Activated CD4-positive, alpha-beta T cell treated with anti-CD3 and anti-CD28 coated beads for 24 hours (primary cell): ENCODE measurements at places on chromosomes 5 and 9.

DNA sequence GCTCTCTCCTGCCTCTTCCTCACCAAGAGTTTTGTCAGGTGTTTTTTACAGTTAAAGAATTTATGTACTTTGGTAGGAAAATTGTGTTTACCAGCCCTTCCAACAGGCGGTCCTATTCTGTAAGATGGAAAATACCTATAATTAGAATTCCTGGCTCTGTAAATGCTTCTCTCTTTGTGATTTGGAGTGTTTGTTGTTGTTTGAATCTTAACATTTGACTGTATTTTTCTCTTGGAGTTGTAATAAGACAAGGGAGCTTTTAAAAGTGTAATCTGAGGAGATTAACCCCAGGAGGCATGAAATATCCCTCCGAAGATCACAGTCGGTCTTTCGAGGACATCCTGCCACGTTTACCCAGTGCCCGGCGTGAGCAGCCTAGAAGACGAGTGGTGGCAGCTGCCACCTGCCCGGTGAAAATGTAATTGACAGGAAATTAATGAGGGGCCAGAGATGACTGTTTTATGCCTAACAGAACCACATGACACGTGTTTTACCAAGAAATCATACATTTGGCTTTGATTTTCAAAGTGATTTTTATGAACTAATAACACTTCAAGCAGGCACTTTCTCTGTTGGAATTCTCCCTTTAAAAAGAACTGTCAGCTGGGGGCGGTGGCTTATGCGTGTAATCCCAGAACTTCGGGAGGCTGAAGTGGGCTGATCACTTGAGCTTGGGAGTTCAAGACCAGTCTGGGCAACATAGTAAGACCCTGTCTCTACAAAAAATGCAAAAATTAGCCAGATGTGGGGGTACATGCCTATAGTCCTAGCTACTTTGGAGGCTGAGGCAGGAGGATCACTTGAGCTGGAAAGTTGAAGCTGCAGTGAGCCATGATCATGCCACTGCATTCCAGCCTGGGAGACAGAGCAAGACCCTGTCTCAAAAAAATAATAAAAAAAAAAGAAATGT lies 20.0 kb downstream of the ANKRD33B start:
- DNase-seq: no peak

GRCh38 chr5:136506131-136506530 lies 140.8 kb upstream of the TRPC7 start:
- DNase-seq: no peak

DNA sequence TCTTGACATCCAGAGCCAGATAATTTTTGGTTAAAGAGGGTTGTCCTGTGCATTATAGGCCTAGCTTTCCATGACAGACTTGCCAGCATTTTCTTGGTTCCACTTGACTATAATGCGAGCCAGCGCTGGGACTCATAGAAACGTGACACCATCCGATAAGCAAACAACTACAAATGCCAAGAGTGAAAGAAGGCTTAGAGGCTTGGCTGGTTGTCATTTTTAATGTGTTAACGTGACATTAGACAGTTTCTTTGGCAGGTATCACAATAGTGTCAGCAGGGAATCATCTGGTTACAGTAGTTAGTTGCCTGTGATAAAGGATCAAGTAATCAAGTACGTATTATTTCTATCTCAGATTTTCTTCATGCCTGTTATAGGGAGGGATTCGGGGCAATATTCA lies 20.0 kb upstream of the LIFR start:
- no peak for DNase-seq

DNA sequence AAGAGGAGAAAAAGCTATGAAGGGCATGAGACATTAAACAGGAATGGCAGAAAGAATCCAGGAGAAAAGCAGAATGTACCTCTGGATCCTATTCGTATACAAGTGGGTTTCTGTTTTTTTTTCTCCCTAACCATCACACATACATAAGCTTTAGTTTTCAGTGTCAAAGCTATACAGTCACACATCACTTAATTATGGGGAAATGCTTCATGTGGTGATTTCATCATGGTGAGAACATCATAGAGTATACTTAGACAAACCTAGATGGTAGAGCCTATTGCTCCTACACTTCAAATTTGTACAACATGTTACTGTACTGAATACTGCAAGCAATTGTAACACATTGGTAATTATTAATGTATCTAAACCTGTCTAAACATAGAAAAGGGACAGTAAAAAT lies 290.6 kb downstream of the AOPEP start:
- DNase-seq: no peak

DNA sequence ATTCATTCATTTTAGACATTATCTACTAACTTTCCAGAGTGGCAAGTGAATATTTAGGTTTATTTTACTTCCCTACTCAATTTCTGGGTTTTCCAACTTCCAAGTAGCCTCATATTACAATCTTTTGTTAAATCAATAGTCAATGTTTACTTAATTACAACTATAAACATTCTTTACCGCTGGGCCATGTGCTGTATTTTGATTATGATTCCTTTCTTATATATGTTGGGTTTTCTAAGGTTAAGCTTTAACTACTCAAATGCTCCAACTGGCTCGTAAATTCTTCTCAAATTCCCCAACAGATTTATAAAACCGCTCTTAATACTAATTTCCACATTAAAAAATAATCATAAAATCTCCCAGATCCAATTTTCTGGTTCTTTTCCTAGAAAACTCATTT lies 110.1 kb upstream of the ABCA1 start:
- DNase-seq: no peak

DNA sequence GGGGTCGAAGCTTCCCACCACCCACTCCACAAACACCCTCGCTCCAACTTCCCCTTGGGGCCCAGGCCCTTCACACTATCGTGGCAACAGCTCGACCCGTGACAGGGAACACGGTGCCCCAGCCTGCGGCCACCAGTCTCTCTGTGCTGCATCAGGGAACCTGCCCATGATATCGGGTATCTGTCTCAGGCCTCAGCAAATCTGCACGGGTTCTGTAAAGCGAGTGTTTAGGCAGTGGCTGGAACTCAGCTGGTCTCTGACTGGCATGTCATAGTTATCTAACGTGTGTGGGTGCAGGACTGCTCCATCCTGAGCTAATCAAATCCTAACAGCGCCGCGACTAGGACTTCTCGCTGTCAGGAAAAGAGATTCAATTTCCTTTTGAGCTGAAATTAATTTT lies 42.9 kb downstream of the DBH start:
- DNase-seq: no peak

DNA sequence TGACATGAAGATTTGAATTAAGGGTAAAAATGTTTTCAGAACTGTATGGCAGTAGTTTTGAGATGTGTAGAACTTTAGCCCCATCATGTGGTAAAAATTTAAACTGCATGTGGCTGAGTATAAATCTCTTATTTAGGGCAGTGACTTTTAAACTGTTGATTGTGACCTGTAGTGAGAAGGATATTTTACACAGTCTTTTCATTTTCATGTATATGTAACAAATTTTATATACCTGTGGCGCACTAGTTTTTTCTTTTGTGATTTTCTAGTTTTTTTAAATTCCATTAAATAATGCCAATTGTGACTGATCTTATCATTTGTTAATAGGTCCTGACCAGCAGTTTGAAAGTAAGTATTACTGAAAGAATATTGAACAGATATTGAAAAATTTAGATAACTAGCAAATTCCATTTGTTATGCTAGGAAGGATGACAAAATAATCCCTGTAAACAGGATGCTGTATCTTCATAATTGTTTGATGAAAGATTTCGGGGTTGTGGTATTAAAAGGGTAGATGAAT lies 47.2 kb downstream of the GPBP1 start:
- DNase-seq: peak; percentile 48

DNA sequence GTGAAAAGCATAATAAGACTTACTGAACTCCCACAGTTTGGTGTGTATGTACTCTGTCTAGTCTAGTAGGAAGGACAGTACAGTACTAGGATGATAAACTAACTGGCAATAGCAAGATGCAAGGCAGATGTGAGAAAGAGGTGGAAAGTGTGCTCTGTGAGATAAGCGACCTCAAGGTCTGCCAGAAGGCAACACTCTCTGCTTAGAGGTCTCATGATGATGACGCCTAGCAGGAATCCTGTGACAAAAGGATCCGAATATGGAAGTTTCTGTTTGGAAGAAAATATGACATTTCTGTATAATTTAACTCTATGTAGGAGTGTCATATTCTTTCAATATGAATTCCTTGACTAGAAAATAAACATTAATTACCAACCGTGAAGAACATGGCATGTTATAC lies 112.2 kb downstream of the PLPPR1 start:
- no peak for DNase-seq

- no peak for DNase-seq
These were observed 356.8 kb upstream of the DMAC1 start for GRCh38 chr9:8156346-8156745.

DNA sequence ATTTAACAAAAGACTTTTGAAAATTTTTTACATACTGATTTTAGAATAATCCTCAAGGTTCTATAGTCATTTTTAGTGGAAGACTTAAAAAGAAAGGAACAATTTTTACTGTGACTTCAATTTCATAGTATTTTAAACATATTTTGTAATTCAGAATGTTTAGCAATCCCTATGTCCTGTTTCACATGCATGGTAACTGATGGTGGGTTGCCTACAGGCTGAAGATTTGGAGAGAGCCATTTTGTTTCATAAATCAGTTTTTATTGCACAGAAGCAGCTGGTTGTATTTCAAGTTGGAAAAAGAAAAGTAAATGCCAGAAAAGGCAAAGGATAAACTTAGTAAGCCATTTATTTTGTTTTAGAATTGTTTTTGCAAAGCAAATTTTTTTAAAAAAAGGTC lies 24.0 kb downstream of the STARD4 start:
- DNase-seq: no peak

- no peak for DNase-seq
These were observed 294.8 kb downstream of the AOPEP start for GRCh38 chr9:95021166-95021886.

DNA sequence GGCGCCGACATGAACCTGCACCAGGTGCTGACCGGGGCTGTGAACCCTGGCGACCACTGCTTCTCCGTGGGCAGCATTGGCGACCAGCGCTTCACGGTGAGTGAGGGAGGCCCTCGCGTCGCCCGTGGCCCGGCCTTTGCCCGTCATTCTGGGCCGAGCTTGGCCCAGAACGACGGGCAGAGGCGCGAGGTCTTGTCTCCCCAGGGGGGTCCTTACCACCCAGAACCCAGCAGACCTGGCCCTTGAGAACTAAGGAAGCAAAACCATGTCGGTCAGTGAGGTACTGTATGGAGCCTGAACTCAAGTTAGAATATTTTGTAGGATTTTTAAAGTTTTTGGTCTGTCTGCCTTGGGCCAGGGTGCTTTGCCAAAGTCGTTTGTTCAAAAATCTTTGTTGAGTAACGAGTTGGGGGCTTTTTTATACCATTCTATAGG lies 691 bp downstream of the DMXL1 start:
- no peak for DNase-seq

- DNase-seq: peak; percentile 61
These were observed 18.7 kb upstream of the PTPDC1 start for GRCh38 chr9:94065535-94065961.

GRCh38 chr5:170333161-170333910 lies 35.8 kb upstream of the LCP2 start:
- peak; percentile 48 for DNase-seq
